Ascending aorta (tissue), 2 donors: ENCODE measurements at places on chromosomes 7 and 10.

DNA sequence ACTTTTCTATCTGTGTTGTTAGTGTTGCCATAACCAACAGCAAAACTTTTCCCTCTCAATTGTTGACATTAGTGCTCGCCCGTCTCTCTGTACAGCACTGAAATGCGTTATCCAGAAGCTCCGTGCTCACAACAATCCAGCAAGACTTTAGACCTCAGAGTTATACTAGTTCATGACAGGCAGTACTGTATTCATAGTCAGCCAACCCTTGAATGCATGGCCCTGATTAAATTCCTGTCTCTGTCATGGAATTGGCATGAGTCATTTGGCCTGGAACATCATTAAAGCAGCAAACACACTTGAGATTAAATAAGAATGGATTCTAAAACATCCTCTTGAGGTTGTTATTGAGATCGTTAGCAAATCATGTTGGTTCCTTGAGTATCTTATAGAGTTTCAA, 405.5 kb upstream of the C7orf33 start:
- no peak overlapping the region for H3K4me3 ChIP-seq
- no peak overlapping the region for H3K27ac ChIP-seq
- H3K27me3 ChIP-seq, result no peaks in the 10 kb centered on the region
- no peaks in the 10 kb centered on the region for H3K36me3 ChIP-seq
- no peak for DNase-seq
- H3K4me1 ChIP-seq, result no peaks in the 10 kb centered on the region

GRCh38 chr10:5894873-5895272, 4.8 kb downstream of the FBH1 start:
- H3K27ac ChIP-seq, result no peak overlapping the region
- peak; percentile 57 for DNase-seq
- H3K4me3 ChIP-seq, result no peak overlapping the region
- H3K36me3 ChIP-seq, result peaks cover 20% of the 10 kb centered on the region
- peaks cover 15% of the 10 kb centered on the region for H3K4me1 ChIP-seq

- H3K27ac ChIP-seq, result no peak overlapping the region
- no peak overlapping the region for H3K4me3 ChIP-seq
- DNase-seq, result no peak
- H3K36me3 ChIP-seq, result no peaks in the 10 kb centered on the region
Measured at GRCh38 chr7:156625580-156625979, 15.0 kb upstream of the RNF32 start.

GRCh38 chr10:23439961-23440889, 1.4 kb downstream of the OTUD1 start:
- H3K27me3 ChIP-seq, result no peaks in the 10 kb centered on the region
- H3K27ac ChIP-seq, result peak overlapping the region; percentile 88
- H3K36me3 ChIP-seq, result no peaks in the 10 kb centered on the region

- H3K4me1 ChIP-seq, result no peaks in the 10 kb centered on the region
- H3K27ac ChIP-seq, result no peak overlapping the region
- H3K36me3 ChIP-seq, result no peaks in the 10 kb centered on the region
- no peak for DNase-seq
- H3K4me3 ChIP-seq, result no peak overlapping the region
Measured at GRCh38 chr7:36564489-36564888, 159.8 kb downstream of the AOAH start.
